ENCODE measurements at places on chromosomes 1 and 21. TPM values are rescaled to one million over a fixed set of nuclear protein-coding genes. Genes with fewer than 3 reads are reported as not detected.

DNA sequence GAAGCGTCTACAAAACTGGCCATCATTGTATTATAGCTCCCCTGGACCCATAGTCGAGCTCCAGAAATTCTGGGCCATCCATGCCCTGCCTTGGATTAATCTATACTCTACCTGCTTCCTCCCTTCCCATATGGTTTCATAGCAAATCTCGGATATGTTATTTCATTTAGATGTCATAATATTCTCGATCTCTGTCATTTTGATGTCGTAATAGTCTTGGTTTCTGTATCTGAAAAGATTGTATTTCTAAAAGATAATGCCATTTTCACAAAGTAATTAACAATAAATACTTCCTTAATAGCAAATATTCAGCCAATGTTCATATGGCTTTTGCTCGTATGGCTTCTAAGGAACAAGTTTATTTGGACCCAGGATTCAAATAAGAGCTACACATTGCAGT is 35.1 kb downstream of the DIP2A start:
- no peak for DNase-seq

DNA sequence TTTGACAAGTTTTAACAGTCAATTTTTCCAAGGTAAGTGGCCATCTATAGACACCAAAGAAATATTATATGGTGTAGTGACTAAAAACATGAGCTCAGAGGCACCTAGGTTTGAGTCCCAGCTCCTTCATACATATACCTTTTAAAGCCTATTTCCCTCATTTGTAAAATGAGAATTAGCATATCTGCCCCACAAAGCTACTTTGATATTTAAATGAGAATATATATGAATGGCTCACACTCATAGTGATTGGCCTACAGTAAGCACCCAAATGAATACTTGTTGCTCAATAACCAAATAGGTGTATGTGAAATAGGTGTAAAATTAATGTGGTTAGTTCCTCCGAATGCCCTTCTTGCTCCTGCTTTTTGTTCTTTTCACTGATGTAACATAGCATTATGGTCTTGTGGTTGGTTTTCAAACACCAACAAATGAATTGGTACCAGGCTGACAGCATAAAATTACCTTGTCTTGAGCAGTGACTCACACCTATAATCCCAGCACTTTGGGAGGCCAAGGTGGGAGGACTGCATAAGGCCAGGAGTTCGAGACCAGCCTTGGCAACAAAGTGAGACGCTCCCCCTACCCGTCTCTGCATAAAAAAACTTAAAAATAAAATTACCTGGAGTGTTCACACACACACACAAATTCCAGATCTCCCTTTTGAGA is 25.3 kb downstream of the CNIH4 start:
- no peak for DNase-seq

- no peak for DNase-seq
Observed at GRCh38 chr21:42236014-42236413, 17.1 kb downstream of the ABCG1 start.

DNA sequence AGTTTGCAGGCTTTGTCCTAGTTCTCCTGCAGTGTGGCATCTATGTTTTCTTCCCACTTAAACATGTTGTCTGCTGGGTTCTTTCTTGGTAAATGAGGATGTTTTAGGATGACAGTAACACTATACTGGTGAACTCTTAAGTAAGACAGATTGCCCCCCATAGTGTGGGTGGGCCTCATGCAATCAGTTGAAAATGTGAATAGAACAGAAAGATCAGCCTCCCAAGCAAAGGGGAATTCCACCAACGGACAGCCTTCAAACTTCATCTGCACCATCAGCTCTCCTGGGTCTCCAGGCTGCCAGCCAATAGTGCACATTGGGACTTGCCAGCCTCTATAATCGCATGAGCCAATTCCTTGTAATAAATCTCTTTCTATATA is 10.7 kb upstream of the TARBP1 start:
- DNase-seq, result no peak

DNA sequence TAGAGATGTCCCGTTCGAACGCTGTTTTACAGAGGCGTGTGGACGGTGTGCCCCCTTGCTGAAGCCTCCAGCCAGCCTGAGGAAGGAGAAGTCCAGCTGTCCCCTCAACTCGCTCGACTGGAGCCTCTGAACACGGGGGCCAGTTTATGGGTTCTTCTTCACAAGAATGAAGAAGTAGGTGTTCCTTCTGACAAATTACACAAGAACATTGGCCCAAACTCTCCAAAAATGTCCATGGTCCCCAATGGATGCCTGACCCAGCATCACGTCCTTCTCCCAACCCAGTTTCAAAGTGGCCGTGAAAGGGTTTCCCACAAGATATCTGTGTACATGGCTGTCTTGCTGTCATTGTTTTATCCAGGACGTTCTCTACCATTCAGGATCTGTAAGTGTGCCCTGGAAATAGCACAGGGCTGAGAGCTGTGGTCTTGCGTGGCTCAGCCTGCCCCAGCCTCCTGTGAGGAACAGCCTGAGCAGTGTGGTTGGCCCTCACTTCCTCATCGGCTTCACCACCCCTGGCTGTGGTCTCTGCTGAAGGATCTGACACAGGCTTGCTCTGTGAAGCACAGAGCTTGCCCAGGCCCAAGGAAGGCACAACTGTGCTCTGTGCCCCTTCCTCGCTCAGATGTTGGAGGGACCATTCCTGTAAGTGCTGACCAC is 1.0 kb upstream of the S100B start:
- DNase-seq, result no peak

DNA sequence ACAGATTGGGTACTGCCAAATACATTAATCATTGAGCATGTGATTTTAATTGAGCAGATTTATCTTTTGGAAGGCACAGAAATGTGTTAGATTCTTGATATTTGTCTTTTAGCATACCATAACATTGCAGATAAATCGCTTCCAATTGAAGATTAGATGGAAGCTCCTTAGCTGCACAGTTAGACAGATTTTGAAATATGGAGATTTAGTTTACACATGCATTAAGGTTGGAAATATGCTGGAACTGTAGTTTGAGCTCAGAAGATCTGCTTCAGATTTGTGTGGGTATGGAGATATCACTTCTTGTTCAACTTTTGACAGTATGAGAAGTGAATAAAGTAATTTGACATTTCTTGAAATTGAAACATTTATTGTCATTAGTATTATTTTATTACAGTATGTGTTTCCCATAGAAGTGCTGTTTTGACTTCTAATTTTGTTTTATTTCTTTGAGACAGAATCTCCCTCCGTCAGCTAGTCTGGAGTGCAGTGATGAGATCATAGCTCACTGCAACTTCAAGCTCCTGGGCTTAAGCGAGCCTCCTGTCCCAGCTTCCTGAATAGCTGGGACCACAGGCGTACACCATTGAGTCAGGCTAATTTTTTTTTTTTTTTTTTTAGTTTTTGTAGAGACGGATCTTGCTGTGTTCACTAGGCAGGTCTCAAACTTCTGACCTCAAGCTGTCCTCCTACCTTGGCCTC is 29.1 kb downstream of the THRAP3 start:
- no peak for DNase-seq

- DNase-seq, result no peak
Observed at GRCh38 chr1:78387871-78388270, 102.9 kb upstream of the PTGFR start.

DNA sequence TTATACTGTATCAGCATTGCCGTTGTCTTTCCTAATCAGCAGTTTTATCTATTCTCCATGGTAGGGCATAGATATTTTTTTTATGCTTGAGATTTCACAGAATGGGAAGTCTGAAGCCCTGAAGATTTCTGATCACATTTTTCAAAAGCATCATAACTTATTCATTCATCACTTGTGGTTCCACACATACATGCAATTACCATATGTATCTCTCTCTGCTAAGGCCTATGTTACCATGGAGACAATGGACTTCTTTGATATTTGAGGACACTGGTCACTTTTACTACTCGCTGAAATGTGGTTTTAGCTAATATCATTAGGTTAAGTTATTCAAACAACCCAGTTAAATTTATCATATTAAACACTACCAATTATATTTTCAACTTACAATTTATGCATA is 1827.0 kb downstream of the MRPL39 start:
- DNase-seq, result no peak

DNA sequence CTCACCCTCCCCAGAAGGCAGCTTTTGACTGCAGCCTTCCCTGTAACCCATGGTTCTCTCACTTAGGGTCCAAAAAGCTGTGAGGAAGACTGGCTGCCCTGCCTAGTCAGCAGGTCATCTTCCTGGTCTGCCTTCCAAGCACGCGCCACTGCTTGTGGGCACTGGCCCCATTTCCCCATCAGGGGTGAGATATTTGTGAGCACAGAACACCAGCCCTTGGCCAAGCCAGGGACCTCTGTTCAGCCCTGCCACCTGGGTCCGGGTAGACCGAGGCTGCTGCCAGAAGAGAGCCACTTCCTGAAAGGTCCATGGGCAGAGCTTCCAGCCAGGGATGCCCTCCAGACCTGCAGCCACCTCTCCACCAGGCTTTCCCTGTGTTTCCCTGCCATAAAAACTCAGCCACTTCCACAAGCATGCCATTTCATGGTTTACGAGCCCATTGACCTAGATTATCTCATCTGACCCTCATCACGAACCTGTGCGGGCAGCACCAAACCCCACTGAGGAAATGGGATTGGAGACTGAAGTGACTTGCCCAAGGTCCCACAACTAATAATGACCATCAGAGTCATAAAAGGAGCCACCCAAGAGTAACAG is 40.5 kb downstream of the GLIS1 start:
- DNase-seq, result no peak

DNA sequence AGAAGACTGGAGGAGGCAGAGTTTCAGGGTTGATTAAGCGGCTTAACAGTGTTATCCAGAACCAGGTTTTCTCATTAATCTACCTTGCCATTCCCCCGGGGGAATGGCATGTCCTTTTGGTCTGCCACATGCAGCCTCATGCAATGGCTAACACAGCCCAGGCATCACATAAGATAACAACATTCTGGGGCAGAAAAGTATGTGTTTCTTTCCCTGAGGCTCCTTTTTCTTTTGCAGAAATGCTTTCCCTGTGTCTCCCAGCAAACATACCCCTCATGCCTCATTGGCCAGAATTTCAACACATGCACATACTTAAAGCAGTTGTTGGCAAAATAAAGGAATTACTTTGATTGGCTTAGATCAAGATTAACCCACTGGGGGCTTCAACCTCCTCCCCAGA is 98.6 kb downstream of the OMA1 start:
- no peak for DNase-seq

DNA sequence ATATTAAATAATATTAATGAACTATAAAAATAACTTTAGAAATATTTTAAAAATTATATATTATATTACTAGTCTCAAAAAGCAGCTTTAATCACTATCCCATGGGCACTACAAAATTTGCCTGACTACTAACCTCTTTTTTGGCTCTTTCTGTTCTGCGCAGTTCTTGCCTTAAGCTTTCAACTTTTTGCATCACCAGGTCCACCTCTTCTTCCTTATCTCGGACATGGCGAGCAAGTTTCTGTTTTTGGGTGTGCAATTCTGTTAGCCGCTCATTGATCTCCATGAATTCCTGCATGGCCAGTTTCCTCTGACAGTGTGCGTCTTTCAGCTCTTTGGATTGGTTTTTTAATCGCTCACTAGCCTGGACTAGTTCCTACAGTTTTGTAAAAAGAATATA is 172.4 kb downstream of the COQ8A start:
- no peak for DNase-seq

DNA sequence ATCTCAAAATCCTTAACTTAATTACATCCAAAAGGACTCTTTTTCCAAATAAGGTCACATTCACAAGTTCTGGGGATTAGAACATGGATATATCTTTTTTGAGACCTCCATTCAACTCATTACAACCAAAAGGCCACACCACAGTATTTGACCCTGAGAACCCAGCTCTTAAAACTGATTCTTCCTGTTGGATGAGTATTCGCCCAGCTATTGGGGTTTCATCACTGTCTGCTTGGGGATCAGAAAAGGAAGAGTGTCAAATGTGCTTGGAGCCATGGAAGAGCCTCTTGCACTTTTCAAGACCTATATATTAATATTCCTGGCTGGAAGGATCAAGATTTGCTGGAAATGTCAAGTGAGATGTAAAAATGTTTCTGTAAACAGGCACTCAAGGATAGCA is 5.4 kb upstream of the TINAGL1 start:
- no peak for DNase-seq

DNA sequence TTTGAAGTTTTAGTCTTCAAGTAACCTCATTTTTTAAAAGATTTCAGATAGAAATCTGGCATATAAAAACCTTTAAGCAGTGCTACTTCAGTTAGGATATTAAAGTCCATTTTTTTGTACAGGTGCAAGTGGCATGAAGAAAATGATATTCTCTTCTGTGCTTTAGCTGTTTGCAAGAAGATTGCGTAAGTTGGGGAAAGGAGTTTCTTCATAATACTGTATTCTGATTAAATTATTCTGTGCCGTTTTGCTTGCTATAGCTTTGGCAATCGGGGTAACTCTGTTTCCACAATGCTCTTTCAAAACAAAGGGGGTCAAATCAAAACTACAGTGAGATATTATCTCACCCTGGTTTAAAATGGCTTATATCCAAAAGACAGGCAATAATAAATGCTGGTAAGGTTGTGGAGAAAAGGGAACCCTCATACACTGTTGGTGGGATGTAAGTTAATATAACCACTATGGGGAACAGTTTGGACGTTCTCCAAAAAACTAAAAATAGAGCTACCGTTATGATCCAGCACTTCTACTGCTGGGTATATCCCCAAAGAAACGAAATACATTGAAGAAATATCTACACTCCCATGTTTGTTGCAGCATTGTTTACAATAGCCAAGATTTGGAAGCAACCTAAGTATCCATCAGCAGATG is 27.1 kb downstream of the MAEL start:
- DNase-seq, result no peak

Gene CCDC30
- 2.6 TPM for total RNA-seq

Gene CD1E
- not detected for total RNA-seq

Gene ACAP3
- 17.2 TPM for total RNA-seq

Gene SLC25A34
- total RNA-seq, result 1.2 TPM

Gene TRIM45
- total RNA-seq, result 6.8 TPM

All from pancreas (tissue), 10 donors.